ENCODE measurements at places on chromosomes 3 and 15. TPM values are rescaled to one million over a fixed set of nuclear protein-coding genes. Genes with fewer than 3 reads are reported as not detected.
A peak's percentile ranks its signal among the peaks of the same experiment; 100 is the strongest.

Gene MESP2
- total RNA-seq: 2.9 TPM

GRCh38 chr3:42822828-42823227, 13.6 kb downstream of the ACKR2 start:
- no peak for DNase-seq

DNA sequence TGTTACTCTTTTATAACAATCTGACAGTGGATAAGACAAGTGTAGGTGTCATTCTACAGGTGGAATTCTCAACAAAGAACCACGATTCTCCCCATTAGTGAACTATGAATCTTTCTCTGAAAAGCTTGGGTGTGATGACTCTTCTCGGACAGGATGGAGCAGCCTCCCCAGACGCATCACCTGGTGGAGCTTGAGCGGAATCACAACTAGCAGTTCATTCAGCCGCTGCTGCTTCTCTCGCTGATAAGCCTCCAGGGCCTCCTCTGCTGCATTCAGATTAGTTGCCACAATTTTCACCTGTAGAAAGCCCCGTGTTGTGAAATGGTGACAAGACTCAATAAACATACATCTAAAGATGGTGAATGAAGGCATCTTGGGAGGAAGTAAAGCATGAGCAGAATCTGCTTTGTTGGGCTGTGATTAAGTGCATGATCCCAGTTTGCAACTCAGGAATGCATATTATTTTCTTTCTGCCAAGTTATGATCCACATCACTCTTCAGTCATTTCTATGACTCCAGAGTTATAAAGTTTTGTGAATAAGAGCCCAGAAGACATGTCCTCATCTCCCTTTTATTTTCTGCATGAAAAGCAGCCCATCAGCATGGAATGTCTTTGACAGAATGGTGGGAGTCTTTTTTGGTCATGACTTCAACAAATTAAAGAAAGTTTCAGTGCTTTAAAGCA, 93.6 kb downstream of the BOC start:
- DNase-seq: no peak

DNA sequence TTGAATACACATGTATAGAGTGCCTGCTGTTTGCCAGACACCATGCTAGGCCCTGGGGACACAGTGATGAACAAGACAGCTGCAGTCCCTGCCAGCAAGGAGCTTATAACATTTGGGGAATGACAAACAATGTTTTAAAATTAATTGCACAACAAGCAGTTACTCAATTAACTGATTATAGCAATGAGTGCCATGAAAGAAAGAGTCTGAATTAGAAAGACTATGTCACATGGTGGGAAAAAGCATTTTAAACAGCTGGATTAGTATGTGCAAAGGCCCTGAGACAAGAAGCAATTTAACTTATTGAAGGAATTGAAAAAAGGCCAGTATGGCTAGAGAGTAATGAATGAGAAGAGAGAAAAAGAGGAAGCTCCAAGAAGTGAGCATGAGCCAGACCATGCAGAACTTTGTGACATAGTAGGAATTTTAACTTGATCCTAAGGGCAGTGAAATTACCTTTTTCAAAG, 64.5 kb upstream of the PLXNA1 start:
- no peak for DNase-seq

DNA sequence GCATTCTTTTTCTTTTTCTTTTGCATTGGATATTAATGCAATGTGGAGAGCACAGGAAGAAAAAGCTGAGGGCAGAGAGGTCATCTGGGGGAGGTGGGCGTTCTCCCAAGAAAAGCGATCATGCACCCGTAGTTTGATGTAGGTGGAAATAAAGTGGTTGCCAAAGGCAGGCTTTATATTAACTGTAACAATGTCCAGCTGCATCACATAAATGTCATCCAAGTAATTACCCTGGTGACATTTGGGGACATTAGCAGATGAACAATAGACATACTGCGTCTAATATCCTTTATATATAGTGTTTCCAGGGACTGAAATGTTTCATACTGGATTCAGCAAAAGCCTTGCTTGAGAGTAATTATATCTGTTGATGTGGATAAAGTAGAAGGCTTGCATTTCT, 135.5 kb downstream of the CNTN6 start:
- DNase-seq: no peak

DNA sequence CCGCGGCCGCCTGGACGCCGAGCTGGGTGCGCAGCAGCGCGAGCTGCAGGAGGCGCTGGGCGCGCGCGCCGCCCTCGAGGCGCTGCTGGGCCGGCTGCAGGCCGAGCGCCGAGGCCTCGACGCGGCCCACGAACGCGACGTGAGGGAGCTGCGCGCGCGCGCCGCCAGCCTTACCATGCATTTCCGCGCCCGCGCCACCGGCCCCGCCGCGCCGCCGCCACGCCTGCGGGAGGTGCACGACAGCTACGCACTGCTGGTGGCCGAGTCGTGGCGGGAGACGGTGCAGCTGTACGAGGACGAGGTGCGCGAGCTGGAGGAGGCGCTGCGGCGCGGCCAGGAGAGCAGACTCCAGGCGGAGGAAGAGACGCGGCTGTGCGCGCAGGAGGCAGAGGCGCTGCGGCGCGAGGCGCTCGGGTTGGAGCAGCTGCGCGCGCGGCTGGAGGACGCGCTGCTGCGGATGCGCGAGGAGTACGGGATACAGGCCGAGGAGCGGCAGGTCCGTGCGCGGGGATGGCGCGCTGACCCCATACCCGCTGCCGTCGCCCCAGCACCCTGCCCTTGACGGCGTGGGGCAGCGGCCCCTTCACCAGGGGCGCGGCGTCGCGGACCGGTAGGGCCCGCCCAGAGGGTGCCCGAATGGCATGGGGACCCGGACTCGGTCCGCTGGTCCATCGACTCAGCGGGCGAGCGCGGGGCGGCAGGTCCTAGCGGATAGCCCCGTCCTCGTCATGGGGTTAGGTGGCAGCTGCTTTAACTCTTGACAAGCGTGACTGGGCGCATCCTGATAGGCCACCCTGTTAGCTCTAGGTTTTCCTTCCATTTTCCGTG, 848 bp downstream of the SYNM start:
- peak; percentile 46 for DNase-seq

GRCh38 chr3:66989860-66990696, 8.0 kb upstream of the KBTBD8 start:
- DNase-seq: peak; percentile 21

DNA sequence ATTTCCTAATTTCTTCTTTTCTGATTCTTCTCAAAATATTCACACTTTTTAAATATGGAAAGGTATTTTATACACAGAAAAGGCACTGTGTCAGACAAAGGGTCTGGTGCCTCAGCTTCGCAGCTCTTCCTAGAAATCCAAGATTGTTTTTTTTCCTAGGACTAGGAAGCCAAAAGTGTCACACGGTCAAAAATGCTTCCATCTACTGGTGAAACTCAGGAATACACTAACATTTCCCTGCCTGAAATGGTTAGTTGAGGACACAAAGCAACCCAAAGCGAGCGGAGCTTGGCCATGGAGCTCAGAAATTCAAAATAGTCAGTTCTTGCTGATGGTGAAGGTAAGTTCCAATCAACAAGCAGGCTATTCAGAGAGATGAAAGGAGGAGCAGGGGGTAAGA, 426.5 kb upstream of the RASGRP1 start:
- peak; percentile 84 for DNase-seq

Data from fibroblast of the aortic adventitia (primary cell).